ENCODE measurements at places on chromosomes 13 and 19. TPM values are rescaled to one million over a fixed set of nuclear protein-coding genes. Genes with fewer than 3 reads are reported as not detected.

The MUC16 gene
- not detected for total RNA-seq

The RUBCNL gene
- total RNA-seq, result 0.16 TPM

The CLDND2 gene
- total RNA-seq, result 0.36 TPM

The YJEFN3 gene
- 0.45 TPM for total RNA-seq

The PROZ gene
- not detected for total RNA-seq

The ZNF112 gene
- total RNA-seq, result 5.8 TPM

Measured in fibroblast of the aortic adventitia (primary cell).